ENCODE measurements at places on chromosomes 2 and 18. TPM values are rescaled to one million over a fixed set of nuclear protein-coding genes. Genes with fewer than 3 reads are reported as not detected.
A peak's percentile ranks its signal among the peaks of the same experiment; 100 is the strongest.

The AFTPH gene
- 17.5 TPM for polyA plus RNA-seq

The NTSR2 gene
- not detected for polyA plus RNA-seq

- no peak for DNase-seq
Measured at GRCh38 chr2:112824694-112825085, 11.9 kb downstream of the IL1B start.

The CD8B2 gene
- 0.04 TPM for polyA plus RNA-seq

The SERPINB13 gene
- polyA plus RNA-seq, result not detected

The TUBA4B gene
- polyA plus RNA-seq, result 0.20 TPM

GRCh38 chr18:45437366-45437765 lies 177.9 kb upstream of the SLC14A2 start:
- no peak for DNase-seq

- DNase-seq, result no peak
Measured at GRCh38 chr18:41771973-41772372, 183.1 kb upstream of the PIK3C3 start.

The MYO7B gene
- 1.1 TPM for polyA plus RNA-seq

The FHOD3 gene
- 30.8 TPM for polyA plus RNA-seq

- DNase-seq, result no peak
Measured at GRCh38 chr2:128721096-128721495, 402.4 kb upstream of the HS6ST1 start.

The KCNG2 gene
- 0.46 TPM for polyA plus RNA-seq

DNA sequence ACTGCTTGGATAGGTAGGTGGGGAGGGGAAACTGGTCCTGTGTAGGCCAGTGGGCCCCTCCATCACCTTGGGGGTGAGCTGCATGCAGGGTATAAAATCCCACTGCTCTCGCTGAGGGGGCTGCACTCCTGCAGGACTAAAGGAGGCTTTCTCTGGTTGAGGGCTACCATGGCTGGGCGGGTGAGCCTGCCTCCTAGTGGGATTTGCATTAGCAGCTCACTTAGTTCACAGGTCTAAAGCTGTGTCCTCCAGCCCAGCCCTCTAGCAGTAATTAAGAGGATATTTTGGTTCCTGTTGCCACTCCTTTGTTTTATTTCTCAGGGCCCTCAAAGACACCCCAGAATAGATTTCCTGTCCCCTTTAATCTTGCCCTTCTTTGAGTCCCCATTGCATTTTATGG lies 24.6 kb downstream of the TMEM127 start:
- DNase-seq, result no peak

DNA sequence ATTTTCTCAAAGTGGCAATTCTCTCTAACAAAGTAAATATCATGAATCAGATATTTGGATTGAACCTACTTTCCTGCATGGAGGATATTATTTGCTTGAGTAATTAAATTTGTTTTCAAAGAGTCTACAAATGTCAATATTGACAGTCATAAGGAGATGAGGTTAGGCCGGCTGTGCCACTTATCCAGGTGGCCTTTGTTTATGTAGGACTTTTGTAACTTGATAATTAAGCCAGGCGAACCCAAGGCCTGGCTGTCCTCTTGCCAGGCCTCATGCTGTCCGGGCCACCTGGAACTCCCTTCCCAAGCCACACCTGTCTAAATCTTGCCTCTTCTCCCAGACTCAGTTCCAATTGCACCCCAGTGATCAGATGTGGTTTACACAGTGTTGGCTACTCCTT lies 255.2 kb downstream of the ACKR3 start:
- no peak for DNase-seq

- no peak for DNase-seq
Measured at GRCh38 chr2:102387763-102388546, 32.4 kb downstream of the IL18R1 start.

DNA sequence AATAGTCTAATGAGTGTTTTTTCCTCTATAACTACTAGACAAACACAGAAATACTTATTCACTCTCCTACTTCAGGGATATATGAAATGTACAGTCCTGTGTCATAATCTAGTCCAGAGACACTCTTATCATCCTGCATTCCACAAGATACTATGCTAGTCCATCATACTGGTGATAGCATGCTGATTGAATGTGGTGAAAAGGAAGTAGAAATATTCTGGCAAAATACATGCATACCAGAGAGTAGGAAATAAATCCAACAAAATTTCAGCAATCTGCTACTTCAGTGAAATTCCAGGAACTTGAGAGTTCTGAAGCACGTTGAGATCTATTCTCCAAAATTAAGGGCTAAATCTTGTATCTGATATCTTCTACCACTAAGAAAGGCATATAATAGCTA lies 353.9 kb downstream of the PID1 start:
- no peak for DNase-seq

- DNase-seq, result no peak
Measured at GRCh38 chr2:98234776-98235175, 111.5 kb upstream of the CNGA3 start.

The TTN gene
- polyA plus RNA-seq, result 322 TPM

DNA sequence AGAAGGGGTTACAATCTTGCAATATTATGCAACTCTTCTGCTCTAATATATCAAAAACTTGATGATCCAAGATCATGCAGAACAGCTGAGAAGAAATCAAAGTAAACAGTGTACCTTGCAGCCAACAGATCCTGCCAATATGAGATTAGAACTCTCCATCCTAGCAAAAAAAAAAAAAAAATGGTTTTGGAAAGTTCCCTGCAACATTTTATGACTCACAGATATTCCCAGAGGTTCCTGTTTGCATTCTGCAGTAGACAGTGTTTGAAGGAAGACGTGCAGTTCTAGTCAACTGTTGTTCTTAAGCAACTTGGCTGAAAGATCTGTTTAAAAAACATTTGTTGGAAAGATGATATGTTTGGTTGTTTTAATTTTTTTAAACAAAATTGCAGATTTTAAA lies 103.6 kb upstream of the WDR75 start:
- peak; percentile 91 for DNase-seq

- DNase-seq, result no peak
Measured at GRCh38 chr2:183070942-183071844, 7.4 kb upstream of the DUSP19 start.

The RAB6C gene
- 0.24 TPM for polyA plus RNA-seq

The QPCT gene
- 8.9 TPM for polyA plus RNA-seq

The GBX2 gene
- not detected for polyA plus RNA-seq

The HES6 gene
- polyA plus RNA-seq, result 19.5 TPM

GRCh38 chr18:11391661-11392060 lies 217.7 kb upstream of the SLC35G4 start:
- DNase-seq, result no peak

- no peak for DNase-seq
Measured at GRCh38 chr2:169978402-169979017, 151.3 kb downstream of the UBR3 start.

DNA sequence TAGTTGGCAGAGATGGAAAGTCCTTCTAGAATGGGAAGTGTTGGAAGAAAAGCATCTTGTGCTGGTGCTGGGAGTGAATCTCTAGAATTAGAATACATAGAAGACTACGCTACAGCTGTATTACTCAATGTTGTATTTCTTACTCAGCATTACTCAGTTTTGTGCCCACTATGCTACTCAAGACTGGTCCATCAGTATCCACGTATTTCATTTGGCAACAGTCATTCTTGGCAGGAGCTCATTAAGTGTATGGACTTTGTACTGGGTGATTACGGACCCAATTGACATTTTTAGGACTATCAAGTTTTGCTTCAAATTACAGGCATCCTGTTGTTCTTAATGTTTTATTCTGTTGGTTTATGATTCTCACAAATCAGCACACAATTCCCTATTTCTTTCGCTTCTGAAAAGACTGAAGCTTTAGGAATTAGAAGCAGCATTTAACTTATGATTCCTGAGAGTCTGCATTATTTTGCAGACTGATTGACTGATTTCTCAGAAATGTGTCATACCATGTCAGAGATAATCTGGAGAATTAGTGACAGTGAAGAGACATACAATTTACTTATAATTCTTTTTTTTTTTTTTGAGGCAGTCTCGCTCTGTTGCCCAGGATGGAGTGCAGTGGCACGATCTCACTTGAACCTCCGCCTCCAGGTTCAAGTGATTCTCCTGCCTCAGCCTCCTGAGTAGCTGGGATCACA lies 136.9 kb downstream of the MYO3B start:
- no peak for DNase-seq

The PLA2R1 gene
- 1.9 TPM for polyA plus RNA-seq

- DNase-seq, result no peak
Measured at GRCh38 chr2:231391981-231392380, 3.5 kb upstream of the B3GNT7 start.

The GAL3ST2 gene
- 0.20 TPM for polyA plus RNA-seq

- DNase-seq, result no peak
Measured at GRCh38 chr18:44238454-44238853, 442.2 kb upstream of the SETBP1 start.

DNA sequence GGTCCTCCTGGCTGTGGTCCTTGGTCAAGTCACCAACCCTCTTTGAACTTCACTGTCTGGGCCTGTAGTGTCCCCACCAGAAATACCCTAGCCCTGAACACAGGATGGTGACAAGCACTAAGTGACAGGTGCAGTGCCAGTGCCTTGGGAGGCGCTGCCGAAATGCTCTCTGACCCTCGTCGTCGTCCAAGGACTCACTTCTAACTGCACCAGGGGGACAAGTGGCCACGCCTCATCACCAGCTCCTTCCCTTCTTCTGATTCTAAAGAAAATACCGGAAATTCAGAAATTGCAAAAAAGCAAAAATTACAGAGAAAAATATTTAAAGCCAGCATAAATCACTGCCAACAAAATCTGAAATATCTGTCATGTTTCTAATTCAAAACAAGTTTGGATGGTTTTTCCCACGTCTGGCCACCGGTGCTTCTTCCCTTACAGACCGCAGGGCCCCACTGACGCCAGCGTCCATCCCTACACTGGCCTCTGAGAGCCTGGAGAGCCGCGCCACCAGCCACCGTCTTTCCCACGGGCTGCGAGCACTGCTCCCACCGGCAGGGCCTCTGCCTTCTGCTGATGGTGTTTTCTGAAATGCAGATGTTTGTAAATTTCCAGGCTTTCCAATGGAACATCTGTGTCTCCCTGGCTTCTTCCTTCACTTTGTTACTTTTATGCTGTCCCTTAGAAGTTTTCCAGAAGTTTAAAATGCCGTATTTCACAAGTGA lies 37.4 kb upstream of the GPC1 start:
- DNase-seq, result peak; percentile 56

The ERMN gene
- 0.05 TPM for polyA plus RNA-seq

DNA sequence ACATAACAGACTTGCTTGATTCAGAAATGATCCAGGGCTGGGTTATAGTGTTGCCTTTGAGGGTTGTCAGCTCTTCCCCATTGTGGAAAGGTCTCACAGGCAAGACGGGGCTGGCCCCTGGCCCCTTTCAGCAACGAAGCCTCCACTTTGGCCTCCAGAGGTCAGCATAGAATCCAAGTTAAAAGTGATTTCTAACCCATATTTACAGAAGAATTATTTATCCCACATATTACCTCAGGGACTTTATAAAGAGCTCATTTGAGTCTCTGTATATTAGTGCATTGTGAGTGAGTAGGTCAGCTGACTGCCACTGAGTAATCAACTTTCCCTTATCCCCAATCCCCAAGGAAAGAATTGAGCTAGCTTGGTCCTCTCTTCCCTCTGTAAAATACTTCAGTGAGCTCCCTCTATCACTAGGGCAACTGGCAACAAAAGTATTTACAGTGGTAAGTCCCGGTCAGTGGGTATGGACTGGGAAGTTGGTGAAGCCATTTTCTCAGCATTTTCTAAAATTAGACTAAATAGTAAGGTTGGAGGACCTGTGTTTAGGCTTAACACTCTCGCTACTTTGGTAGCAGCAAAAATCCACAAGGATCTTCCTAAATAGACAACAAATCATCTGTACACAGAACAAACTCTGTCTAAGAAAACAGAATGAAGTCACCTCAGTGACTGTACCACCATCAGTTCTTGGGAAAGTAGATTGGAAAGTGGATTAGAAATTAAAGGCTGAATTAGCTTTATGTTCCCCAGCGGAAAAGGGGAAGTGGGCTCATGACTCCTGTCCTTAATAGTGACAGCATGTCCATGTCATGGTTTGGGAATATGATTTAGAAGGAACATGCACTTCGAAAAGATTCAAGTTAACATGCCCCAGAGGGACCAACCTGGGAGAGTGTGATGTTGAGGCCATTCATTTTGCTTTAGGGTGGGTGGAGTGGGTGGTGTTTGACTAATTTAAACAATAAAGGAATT lies 171.0 kb upstream of the SIX3 start:
- DNase-seq, result no peak
